CD4-positive, alpha-beta T cell treated with Interleukin-6 for 4 hours (primary cell): ENCODE measurements at places on chromosomes 1 and 21.

DNA sequence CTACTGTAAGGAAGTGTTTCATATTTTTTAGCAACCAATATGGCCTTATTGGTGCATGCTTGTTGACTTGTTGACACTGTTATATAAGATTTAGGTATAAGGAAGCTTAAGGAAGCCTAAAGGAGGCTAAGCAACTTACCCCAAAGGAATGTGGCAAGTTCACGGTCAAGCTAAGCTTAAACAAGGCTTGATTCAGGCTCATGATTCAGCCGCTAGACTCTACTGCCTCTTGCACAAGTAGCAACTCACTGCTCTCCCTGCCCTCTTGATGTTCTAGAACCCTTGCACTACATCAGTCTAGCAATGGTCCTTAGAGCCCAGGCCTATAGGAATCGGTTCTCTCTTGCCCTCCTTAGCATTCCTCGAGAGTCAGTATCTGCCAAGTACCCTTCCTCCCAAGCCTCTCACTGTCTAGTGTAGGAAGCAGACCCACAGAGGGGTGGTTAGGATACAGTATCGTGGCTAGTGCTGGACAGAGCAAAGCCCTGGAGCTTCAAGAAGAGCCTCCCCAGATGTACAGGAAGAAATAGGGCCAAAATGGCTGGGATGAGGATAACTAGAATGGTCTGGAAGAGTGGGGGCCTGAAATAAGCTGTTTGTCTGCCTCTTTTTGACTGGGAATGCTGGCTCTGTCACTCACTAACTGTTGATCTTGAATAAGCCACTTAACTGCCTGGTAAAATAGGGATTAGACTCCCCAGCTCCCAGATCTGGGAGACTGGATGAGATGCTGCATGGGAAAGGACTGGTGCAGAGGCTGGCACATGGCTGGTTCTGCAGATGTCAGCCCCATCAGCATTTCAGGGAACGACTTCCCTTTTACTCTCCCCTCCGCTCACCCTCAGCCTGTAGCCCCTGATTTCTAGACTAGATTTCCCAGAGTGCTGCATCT, 122.2 kb downstream of the NAV1 start:
- no peak for DNase-seq

DNA sequence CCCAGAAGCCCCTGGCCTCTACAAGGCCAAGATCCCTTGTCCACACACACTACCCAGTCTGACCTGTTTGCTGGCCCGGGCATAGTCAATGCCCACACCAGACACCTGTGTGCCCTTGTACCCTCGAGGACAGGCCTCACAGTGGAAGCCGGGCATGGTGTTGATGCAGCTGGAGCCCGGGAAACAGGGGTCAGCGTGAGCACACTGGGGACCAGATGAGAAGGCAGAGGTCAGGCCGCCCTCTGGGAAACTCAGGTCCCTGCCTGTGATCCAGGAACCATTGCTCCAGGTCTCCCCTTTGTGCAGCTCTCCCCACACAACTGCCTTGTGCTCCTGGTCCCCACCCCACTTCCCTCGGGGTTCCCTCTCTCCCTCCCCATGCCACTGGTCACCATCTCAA, 5.5 kb downstream of the THBS3 start:
- no peak for DNase-seq

DNA sequence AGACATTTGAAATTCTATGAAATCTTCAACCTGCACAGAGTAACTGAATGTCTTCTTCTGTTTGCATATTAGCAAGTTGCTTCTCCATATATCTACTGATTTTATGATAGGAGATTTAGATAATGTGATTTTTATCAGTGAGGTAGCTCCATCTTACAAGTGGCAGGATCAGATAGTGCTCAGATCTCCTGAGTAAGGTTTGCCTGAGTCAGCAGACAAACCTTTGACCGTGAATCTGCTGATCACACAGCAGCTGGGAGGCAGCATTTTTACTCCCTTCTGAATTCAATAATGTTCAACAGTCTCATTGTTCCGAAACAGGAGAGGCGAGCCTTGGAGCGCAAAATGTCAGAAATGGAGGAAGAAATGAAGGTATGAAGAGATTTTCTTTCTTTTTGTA, 141.4 kb downstream of the SYT2 start:
- DNase-seq: no peak

GRCh38 chr1:5419501-5419900, 572.7 kb downstream of the NPHP4 start:
- no peak for DNase-seq

- DNase-seq: no peak
Observed at GRCh38 chr21:44377201-44377921, 23.9 kb downstream of the TRPM2 start.
